ENCODE measurements at places on chromosomes 13 and 19. TPM values are rescaled to one million over a fixed set of nuclear protein-coding genes. Genes with fewer than 3 reads are reported as not detected.
A peak's percentile ranks its signal among the peaks of the same experiment; 100 is the strongest.

DNA sequence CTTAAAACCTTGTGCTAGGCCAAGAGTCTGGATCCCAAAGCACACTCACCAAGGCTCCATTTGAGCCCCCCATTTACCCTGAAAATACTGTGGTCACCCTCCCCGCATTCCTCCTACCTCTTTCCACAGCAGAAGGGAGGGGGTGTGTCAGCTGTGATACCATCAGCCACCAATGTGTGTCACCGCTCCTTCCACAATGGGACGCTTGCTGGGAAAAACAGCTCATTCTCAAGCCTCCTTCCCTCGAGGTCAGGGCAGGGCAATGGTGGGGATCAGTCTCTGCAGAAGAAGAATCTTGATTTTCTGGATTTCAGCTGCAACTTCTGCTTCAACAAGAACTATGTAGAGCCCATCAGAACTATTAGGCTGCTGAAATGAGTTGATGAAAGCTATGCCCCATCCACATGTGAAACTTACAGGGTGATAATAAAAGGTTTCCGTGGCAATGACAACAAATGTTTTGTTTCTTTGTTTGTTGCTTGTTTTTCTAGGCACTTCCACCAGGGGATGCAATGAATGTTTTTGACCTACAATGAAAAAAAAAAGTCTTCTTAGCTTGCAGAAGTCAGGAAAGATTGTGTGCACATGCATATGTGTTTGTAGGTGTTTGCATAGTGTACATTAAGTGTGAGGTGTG is 26.4 kb upstream of the ZNF507 start:
- DNase-seq: peak; percentile 20

Gene POGLUT2
- total RNA-seq: 3.0 TPM

Gene KIR2DL4
- not detected for total RNA-seq

DNA sequence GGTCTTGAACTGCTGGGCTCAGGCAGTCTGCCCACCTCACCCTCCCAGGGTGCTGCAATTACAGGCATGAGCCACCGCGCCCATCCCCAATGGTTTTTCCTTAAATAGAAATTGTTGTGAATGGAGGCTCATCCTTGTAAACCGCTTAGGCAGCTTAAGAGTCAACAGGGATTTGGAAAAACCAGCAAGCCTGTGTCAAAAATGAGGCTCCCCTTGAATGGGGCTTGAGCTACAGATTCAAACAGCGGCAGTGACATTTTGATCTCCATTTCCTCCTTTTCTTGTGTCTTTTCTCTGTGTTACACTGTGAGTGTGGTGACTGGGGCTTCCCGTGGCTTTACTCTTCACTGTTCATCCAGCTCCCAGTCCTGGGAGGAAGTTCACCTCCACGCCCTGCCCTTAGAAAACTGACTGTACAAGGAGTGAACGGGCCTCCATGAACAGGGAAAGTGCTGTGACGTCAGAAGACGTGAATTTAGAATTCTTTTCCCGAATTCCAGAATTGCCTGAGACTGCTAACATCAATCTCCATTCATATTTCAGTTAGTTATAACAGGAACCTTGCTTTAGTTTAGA is 15.3 kb upstream of the RAB8A start:
- DNase-seq: no peak

Gene COX6B2
- total RNA-seq: not detected
